ENCODE measurements at places on chromosomes 7 and 10.

DNA sequence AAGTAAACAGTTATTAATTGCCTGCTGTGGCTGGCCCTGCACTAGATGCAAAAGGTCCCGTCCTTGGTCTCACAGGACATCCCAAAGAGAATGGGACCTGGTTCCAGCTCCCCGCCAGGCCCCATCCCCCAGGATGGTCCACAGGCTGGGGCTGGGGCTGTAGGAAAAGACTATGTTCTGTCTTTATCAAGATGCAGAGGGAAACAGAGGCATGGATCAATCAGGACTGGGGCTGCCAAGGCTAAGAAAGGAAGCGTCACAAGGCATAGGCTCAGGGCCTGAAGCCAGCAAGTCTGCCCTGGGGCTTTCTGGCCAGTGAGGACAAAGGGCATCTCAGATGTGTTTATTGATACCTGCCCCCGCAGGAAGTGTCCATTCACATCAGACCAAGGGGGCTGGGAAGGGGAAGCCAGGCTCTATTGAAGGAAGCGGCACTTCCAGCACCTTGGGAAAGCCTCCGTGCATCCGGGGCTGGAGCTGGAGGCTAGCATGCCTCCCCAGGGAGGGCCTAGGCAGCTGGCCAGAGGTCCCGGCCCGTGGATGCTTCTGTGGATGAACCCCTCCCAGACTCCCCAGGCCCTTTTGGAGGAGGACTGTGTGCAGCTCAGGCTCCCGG is 5.8 kb downstream of the VSIR start:
- DNase-seq = no peak

GRCh38 chr7:102054158-102054557 is 232.5 kb upstream of the SH2B2 start:
- no peak for DNase-seq

GRCh38 chr7:69787736-69788431 is 189.6 kb downstream of the AUTS2 start:
- DNase-seq = no peak

- DNase-seq = no peak
Measured at GRCh38 chr7:155267436-155267835, 30.2 kb upstream of the INSIG1 start.

- no peak for DNase-seq
Measured at GRCh38 chr7:146956321-146956720, 839.7 kb downstream of the CNTNAP2 start.

GRCh38 chr7:35003679-35004303 is 33.5 kb downstream of the DPY19L1 start:
- peak; percentile 83 for DNase-seq

DNA sequence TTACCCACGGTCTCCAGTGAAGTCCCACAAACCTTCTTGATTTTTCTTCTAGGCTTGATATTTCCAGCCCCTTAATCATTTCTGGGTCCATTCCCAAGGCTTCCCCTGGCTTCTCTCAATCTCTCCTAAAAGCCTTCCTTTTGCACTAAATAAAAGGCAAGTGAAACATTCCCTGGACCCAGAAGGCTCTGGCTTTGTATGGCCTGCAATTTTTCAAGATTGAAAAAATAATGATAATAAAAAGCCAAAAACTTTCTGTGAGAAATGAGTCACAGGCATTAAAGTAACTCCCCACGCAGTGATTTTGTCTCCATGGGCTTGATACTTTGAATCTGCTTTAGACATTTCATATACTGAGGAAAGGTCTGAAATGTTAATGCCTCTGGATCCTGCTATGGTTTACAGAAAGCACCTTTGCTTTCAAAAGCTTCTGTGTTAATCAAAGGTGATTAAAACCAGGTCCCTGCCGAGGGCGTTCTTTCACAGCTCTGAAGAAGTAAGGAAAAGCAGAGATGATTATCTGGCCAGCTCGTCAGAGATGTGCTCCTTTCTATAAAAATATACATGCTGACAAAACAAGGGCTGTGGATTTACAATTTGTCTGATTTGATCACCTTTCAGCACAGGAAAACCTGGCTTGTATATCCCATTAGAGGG is 118.9 kb upstream of the TMEM72 start:
- no peak for DNase-seq

DNA sequence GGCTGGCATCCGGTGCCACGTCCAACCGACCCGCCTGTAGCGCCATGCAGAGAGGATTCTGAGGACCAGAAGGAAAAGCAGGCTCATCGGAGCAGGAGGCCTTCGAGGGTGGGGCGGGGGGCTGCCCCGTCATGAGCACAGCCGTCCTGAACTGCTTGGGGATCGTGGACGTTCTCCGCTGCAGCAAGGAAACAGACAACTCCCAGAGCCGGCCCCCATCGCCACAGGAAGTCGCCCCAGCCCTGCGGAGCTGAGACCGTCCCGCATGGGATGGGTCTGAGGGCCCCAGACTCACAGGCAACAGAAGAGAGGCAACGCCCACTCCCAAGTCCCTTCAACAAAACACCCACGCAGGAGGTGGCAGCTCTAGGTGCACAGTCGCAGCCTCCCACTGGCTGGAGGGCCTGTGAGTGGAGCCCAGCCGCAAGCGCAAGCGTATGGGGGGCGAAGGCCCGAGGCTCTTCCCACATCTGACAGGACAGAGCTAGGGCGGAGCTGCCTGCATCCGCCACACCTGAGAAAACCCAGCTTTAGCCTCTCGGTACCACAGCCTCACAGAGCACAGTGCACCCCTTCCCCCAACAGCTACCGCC is 64.7 kb upstream of the TNRC18 start:
- DNase-seq = no peak

DNA sequence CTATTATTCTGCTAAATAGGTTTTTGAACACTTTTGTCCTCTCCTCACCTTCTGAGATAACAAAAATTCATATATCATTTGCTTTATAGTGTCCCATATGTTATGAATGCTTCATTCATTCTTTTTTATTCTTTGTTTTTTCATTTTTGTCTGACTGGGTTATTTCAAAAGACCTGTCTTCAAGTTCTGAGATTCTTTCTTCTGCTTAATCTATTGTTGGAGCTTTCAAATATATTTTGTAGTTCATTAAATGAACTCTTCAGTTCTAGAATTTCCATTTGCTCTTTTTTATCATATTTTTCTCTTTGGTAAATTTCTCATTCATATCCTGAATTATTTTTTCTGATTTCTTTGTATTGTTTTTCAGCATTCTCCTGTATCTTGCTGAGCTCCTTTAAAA is 53.1 kb upstream of the SCIN start:
- DNase-seq = no peak

DNA sequence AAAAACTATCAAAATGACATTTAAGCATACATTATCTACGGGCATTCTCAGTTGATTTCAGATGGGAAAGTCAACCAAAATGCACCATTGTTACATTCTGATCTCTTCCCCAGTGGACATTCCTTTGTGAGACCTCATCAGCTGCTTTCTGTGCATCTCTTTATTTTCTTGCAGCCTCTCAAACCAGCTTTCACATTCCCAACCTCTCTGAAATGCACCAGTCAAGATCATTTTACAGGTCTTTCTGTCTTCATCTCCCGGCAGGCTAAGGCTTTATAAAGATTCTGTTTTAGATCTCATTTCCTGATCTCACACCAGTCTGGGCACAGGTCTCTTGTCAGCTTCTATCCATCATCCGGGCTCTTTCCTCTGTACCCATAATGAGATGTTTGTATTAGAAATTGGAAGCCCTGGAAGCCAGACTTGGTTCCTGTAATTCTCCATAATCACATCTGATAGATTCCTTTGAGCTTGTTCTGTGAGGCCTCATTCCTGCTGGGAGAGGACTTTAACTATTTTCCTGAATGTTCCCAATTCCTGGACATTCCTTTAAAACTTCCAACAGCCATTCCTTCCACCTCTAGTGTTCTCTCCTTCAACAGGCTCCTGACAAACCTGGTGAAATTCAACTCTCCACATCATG is 44.3 kb upstream of the ARL4A start:
- DNase-seq = no peak

GRCh38 chr7:40598915-40599314 is 464.1 kb downstream of the SUGCT start:
- no peak for DNase-seq

DNA sequence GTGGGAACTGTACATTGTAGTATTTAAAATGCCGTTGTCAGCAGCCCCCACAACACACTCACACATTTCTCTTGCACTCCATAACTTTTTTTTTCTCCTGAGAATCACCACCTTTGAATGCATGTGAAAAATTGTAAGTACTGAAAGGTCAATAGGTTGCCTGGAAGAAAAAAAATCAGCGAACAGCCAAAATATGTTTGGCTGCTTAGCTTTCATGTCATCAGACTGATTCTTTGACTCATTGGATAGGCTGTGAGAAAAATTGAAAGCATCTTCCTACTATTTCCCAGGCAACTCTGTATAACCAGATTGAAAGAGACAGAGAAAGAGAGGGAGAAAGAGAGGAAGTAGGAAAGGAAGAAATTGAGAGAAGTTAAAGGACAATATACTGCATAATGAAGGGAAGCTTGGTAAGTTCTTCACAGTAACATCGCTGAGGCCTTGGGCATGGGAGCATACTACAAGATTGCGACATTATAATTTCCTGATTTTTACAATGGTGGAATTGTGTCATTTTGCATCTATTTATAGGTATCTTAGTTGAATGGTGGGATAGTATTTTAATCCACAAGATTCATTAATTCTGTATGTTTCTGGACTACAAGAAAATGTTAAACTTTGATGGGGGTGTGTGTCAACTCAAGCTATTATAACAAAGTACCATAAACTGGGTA is 249.3 kb upstream of the KCND2 start:
- DNase-seq = no peak

DNA sequence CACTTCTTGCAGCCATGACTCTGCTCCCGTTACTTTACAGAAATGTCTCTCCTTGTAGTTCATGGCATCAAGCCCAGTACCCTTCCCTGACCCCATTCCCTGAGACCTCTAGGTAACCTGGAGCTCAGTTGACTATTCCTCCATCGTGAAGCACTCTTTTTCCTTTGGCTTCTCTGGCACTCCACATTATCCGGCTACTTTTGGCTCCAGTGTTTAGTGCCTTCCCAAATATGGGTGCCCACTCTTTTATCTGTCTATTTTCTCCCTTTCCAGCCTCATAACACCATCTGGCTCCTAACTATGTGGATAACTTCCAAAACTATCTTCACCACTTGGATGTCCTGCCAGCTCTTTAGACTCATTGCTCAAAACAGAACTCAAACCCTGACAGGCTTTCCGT is 744.7 kb upstream of the GALNT17 start:
- no peak for DNase-seq

GRCh38 chr7:68470836-68471435 is 1127.3 kb upstream of the AUTS2 start:
- DNase-seq = peak; percentile 25

- DNase-seq = no peak
Measured at GRCh38 chr7:43038254-43038653, 74.2 kb upstream of the HECW1 start.

DNA sequence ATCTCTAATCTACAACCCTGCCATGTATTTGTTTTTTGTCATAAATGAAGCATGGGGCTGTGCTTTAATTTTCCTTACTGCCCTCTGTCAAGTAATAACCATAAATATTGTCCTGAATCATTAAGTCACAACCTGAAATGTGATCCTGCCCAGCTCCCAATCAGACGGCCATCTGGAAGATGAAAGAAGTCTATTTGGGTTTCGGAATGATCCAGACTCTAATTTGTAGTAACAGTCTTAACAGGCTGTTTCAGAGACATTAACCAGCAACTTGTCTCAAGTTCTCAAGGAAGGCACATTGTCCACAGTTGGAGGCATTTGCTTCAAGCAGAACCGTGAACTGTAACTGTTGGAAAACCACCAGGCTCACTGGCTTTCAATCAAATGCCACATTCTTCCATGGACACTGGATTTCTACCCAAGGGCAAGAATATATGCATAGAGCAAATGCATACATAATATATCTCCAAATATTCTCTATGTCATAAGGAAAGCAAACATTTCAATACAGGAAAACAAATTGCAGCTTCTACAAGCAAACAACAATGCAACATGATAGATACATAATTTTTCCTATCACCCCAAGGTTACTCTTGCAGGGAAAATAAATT is 405.2 kb upstream of the NPVF start:
- peak; percentile 15 for DNase-seq

DNA sequence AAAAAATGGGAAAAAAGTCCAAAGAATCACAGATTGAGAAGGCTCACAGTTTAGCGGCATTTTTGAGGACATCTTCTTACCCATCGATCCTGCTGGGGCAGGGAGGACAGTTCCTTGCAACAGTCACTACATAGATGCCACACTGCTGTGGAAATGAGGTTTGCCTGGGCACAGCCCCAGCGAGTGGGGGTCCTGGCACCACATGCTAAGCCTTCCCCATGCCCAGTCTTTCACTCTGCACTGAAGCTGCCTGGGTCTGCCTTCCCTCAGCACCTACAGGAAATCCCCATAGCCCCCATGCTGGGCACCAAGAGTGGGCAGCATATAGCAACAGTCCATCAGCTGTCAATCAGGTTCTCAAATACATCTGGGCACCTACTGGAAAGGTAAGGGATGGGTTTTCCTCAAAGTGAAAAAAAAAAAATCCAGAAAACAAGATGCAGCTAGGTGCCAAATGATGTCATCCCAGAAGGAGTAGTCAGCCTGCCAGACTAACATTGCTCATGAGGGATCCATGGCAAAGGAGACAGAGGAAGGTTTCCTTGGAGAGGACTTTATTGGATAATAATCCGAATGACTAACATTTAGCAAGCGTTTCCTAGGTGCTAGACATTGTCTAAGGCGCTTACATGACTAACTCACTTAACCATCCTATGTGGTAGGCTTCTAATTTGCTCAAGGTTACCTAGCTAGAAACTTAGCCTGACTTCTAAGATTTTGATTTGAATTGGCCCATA is 125.7 kb upstream of the CXCL12 start:
- no peak for DNase-seq

Measured in BE2C (cell line).